ENCODE measurements at places on chromosomes 6 and 20.

- DNase-seq, result no peak
Observed at GRCh38 chr6:21665110-21665391, 71.5 kb downstream of the SOX4 start.

DNA sequence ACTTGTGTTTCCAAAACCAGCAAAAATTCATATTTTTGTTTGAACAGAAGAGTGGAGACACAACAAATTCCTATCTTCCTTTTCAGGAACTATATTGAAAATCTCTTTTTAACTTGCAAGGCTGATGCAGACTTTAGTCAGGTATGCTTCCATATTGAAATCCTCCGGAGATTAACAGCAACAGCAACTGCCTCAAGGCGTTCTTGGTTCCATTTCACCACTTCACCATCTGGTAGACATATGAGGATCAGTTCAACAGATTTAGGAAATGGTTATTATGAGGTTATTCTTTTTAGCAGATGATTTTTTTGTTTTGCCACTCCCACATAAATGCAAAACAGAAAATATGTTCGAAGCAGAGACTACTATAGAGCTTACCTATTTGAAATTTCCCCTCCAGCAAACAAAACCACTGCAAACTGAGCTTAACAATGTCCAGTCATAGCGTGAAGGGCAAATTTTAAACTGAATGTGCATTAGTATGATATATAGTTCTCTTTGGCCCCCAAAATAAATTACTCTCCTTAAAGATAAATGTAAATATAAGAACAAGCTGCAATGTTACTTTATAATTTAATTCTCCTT, 520.5 kb upstream of the ADGRB3 start:
- no peak for DNase-seq

DNA sequence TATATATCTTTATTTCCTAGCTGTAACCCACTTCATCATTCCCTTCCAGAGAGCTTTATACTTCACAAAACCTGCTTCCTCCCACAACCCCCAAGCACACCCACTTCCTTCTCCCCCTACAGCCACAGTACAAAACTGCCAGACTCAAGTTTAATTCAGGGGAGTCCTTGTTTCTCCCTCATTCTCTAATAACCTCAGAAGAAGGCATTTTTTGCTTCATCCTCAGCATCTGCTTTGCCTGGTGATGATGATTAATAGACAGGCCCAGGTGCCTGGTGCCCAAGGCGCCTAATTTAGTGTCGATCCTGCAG, 414.3 kb downstream of the KIF16B start:
- no peak for DNase-seq

- no peak for DNase-seq
Observed at GRCh38 chr20:11000416-11000815, 326.6 kb upstream of the JAG1 start.

- DNase-seq, result no peak
Observed at GRCh38 chr6:40359808-40360207, 227.4 kb downstream of the LRFN2 start.

DNA sequence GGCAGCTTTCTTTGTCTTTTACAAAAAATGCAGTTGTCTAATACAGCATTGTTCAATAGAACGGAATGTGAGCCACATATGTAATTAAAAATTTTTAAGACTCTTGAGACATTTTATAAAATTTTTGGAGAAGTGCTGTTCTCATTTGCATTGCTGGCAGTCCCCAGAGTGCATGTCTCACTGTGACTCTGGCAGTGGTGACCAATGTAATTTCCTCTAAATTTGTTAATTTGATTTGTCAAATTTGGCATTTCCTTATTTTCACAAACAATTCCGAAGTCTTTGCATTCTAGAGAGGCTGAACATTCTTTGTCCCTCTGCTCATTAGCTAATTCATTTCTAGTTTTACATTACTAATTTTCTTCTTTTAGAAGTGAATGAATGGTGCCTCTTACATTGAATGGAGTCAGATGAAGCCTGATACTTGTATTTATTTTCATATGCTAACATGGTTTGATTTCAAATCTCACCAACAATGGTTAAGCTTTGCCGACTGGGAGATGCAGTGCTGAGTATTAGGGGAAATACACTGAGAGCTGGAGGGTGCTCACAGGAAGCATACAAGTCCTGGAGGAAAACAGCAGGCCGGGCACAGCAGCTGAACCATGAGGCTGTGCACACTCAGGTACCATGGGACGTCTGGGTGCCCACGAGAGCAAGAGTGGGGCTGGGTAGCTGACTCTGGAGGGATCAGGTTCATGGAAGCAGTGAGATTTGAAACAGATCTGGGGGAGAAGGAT, 68.5 kb upstream of the ARMC2 start:
- DNase-seq, result no peak

- DNase-seq, result no peak
Observed at GRCh38 chr6:44542401-44543116, 155.1 kb downstream of the CDC5L start.

GRCh38 chr6:106783640-106784566, 154.5 kb downstream of the QRSL1 start:
- no peak for DNase-seq

DNA sequence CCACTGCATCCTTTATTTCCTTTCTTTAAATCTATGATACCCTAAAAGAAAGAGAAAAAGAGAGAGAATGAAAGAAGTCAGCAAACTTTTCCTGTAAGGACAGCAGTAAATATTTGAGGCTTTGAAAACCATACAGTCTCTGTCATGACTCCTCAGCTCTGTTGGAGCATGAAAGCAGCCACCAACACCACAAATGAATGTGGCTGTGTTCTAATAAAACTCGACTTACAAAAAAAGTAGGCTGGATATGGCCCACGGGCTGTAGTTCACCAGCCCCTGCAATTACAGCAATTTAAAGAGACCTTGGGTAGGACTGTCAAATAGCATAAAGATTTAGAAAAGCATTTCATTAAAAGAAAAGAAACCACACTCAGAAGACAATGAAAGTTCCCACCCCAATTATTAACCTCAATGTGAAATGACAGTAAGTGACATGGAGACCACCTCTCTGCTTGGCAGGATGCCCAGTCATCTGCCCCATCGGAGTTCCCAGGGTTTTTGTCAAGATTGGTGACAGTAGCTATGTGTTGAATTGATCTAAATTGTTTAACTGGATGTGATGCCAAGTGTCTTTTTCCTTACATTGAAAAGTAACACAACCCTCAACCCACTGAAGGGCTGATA, 50.9 kb downstream of the TNFRSF21 start:
- DNase-seq, result no peak

DNA sequence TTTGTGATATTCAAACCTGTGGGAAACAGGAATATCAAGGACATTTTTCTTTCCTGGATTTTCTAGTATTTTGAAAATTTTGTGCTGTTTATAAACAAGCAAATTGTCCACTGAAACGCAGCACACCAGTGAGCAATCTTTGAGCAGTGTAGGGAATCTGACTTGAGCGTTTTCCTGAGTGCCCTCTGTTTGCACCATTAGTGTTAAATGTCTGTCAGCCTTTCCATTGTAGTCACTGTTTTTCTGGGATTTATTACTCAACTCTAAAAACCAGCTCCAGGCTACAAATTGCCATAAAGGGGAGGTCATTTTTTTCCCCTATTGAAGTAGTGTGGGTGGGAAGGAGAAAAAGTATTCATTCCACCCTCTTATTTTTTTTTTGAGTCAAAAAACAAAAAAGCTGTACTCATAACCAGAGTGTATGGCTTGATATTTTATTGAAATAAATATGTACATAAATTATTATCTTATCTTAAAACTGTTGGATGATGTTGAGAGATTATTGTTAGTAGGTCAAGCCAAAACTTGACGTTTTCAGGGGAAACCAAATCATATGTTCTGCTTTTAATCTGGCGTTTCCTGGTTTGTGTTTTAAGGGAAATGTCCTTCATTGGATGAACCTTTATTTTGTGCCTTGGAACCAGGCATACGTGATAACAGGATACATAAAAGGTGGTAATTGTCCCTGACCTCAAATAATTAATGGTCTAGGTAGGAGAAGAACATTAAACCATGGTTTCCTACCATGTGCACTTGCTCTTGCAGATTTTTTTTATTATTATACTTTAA, 51.8 kb downstream of the TSHZ2 start:
- DNase-seq, result no peak

GRCh38 chr6:14997507-14997906, 248.4 kb upstream of the JARID2 start:
- DNase-seq, result no peak

- DNase-seq, result no peak
Observed at GRCh38 chr6:64330694-64331307, 695.2 kb downstream of the PHF3 start.

DNA sequence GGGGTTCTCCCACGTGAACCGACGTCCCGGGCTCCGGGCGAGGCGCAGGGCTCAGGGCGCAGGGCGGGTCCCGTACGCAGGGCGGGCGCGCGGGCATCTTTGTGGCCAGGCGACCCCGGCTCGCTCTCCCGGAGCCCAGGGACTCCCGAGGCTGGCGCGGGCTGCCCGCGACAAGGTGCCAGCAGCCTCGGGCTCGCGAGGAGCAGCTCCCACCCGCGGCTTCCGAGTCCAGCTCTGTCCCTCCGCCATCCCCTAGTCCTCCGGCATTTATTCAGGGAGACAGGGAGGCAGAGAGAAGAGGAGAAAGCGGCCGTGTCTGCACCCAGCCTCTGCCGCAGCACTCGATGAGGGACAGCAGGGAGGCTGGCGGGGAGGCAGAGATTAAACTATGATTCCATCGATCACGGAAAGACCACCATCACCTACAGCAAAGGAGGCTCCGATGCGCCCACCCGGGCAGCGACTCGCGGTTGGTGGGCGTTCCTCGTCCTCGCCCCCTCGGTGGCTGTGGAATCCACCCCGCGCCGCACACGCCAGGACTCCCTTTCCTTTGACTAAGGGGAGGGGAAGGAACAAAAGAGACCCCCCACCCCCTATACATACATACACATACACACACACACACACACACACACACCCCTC, 1.1 kb downstream of the RGS17 start:
- no peak for DNase-seq

DNA sequence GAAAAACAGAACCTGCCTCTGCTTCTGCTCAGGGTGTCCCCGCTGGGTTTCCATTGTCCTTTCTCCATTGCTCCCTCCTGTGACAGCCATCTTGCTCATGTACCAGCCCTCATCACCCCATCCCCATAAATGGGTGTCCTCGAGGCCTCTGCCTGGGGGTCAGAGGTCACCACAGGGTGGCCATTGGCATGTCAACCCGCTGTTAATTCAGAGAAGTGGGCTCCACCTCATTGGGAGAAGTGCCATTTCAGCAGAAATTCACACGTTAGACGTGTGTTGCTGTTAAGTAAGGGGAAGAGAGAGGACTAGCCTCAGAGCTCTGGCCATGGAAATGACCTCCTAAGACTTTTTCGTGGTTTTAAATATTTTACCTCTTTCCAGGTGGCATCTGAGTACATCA, 71.9 kb downstream of the PTPN1 start:
- no peak for DNase-seq

Measured in NCI-H2107 (cell line).